ENCODE measurements at places on chromosomes 4 and X. TPM values are rescaled to one million over a fixed set of nuclear protein-coding genes. Genes with fewer than 3 reads are reported as not detected.

- H3K4me1 ChIP-seq = peaks cover 3% of the 10 kb centered on the region
- no peak overlapping the region for H3K27ac ChIP-seq
- no peaks in the 10 kb centered on the region for H3K36me3 ChIP-seq
- DNase-seq = no peak
- no peak overlapping the region for H3K4me3 ChIP-seq
Measured at GRCh38 chr4:89703829-89704590, 133.0 kb downstream of the SNCA start.

DNA sequence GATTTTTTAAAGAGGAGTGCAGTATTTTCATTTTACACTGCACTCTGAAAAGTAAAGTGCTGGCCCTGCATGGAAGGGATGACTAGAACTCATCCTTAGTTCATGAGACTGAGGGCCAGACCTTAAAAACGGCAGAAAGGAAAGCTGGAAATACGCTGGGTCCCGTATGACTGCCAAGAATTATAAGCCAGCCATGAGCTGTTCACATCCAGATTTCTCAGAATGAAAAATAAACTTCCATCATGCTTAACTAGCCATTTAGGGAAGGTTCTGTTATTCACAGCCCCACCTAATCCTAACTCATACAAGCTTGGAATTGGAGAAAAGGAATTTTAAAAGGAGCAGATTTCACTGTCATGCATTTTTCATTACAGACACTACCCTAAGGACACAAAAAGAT lies 894.4 kb downstream of the FAT4 start:
- no peaks in the 10 kb centered on the region for H3K27me3 ChIP-seq
- H3K36me3 ChIP-seq = no peaks in the 10 kb centered on the region
- no peak overlapping the region for H3K27ac ChIP-seq
- H3K4me1 ChIP-seq = no peaks in the 10 kb centered on the region

DNA sequence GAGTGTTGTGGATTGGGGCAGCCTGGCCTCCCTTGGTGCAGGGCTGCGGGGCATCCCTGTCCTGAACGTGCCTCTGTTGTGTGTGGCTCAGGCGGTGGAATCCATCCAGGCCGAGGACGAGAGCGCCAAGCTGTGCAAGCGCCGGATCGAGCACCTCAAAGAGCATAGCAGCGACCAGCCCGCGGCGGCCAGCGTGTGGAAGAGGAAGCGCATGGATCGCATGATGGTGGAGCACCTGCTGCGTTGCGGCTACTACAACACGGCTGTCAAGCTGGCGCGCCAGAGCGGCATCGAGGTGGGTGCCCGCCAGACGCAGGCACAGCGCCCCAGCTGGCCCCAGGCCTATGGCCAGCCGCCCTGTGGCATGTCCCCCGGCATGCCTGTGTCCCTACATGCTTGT lies 25.6 kb downstream of the MAEA start:
- H3K27ac ChIP-seq = no peak overlapping the region
- DNase-seq = no peak
- H3K4me1 ChIP-seq = peaks cover 14% of the 10 kb centered on the region
- no peak overlapping the region for H3K4me3 ChIP-seq
- H3K27me3 ChIP-seq = no peaks in the 10 kb centered on the region

Gene ANK2
- 102 TPM for total RNA-seq

All from ovary (tissue), 10 donors.